ENCODE measurements at places on chromosomes 2 and 18.

- DNase-seq = no peak
These were observed 147.1 kb downstream of the PHLPP1 start for GRCh38 chr18:62862466-62862865.

DNA sequence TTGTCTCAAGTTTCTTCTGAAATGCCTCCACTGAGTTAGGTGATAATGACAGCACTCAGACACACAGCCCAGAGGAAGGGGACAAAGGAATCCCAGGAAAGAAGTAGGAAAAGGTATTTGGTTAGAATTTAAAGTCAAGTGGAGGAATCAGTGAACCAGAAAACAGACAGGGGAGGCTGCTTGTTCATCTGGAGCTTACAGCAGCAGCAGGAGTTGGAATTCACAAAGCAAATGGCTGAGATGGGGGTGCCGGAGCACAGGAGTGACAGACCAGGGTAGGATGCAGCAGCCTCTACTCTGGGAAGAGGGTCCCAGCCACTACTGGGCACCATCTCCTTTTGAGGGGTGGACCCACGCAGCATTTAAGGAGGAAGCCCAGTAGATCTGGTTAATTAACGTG is 104.8 kb downstream of the ST6GAL2 start:
- DNase-seq = peak; percentile 33

DNA sequence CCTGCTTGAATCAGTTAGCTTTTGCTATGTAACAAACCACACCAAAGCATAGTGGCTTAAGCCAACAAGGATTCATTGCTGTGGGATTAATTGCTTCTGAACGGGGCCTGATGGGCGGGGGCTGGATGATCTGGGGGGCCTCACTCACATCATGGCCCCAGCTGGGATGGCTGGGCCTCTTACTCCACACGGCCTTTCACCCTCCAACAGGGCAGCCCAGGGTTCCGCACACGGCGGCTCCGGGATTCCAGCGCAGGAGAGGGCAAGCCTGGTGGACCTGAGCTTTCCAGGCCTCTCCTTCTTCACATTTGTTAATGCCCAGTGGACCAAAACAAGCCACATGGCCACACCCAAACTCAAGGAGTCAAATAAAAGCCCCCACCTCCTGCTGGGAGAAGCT is 86.3 kb upstream of the PHLPP1 start:
- DNase-seq = no peak

- DNase-seq = peak; percentile 74
These were observed 29.5 kb downstream of the RAB31 start for GRCh38 chr18:9737472-9738121.

DNA sequence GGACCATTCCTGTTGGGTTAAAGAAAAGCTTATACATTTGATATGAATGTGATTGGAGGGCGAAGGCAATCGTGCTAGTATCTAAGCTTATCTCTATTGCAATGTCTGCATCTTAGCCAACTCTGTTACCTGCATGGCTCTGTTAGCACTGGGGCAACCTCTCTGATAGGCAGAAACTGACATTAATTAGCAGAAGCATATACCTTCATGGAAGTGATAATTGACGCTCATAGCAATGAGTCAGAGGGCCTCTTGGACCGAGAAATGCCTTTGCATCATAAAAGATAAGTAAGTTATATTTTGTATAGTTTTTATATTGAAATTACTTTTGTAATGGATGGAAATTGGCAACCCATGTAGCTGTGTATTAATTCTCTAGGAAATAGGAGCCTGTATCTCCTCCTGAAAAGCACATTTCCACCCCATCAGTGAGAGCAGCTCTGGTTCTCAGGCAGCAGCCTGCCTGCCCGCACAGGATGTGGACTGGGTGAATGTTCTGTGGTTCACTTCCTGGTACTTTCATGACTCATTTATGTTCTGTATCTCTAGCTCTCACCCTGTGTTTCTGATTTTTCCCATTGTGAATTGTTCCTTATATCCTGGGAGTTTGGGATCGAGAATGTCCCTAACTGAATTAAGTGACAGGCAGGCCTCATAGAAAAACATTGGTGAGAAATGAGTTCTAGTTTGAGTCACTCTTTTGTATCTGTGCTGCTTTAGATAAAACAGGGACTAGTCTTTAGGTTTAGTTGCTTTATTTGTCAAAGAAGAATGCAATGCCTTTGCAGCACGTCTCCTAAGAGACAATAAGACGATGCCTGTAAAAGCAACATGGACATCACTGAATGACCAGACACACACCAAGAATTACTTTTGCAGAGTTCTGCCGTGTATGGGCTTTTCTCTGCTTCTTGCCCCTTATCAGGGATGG is 344.9 kb downstream of the DCDC2C start:
- DNase-seq = no peak

DNA sequence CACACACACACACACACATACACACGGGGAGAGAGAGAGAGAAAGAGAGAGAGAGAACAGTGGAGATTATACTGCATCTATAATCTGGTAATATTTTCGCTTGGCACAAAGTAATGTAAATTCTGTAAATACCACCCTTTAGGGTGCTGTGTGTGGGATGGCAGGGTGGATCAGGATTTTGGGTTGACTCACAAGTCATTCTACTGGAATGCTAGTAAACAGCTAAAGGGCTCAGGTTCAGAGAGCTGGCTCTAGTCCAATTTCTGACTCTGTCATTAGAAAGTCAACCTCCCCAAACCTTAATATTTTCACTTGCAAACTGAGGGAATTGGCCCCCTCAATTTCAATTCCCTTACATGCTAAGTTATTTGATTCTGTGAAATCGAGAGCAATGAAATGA is 308.3 kb downstream of the TSN start:
- no peak for DNase-seq

- DNase-seq = no peak
These were observed 1072.6 kb upstream of the PIK3C3 start for GRCh38 chr18:40882468-40882867.

DNA sequence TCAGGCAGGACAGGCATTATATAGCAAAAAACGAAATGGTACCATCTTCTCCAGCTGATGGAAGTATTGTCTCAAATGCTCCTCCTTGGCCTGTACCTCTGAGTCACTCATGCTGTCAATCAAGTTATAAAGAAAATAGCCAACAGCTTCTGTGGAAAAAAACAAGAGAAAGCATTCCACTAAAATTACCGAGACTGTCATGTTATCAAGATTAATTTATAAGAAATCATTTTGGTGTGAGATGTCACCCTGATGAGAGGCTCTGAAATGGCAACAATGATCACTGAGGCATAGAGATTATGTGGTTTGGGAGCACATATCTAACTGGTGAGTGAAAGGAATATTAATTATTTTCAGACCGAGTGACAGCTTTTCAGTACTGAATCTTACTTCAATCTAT is 47.4 kb downstream of the LRPPRC start:
- no peak for DNase-seq

GRCh38 chr2:109216332-109216731 is 87.3 kb downstream of the SH3RF3 start:
- no peak for DNase-seq

- no peak for DNase-seq
These were observed 95.5 kb upstream of the ATP8B1 start for GRCh38 chr18:57898506-57899124.

DNA sequence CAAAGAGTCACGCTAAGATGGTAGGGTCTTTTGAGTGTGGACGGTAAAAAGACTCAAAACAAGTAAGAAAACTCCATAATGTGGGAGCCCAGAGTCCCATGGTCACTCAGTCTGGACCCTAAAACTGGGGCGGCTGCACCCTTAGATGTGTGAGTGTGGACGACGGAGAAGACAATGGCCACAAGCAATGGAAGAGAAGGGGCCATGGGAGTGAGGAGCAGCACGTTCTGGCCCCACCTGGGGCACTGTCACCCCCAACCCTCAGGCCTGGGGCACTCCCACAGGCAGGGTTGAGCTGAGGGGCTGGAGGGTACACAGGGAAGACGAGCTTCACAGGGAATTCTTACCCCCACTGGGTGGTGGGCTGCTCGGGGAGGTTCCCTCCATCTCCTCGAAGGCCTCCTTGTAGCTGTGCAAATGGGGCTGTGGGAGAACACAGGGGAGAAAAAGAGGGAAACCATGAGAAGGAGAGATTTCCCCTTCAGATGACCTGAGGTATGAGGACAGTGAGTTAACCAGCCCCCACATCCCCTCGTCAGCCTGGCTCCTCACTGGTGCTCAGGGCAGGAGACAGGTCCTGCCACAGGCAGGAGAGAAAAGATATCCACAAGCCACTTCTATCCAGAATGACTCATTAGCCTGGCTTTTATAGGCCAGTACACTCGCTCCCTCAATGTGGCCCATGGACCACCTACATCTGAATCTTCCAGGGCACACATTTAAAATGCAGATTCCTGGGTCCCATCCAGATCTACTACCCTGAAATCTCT is 167.9 kb downstream of the TNS1 start:
- DNase-seq = no peak

- DNase-seq = no peak
These were observed 129.9 kb downstream of the SOCS6 start for GRCh38 chr18:70418546-70419311.

- no peak for DNase-seq
These were observed 86.6 kb upstream of the CAVIN2 start for GRCh38 chr2:191933307-191934105.

DNA sequence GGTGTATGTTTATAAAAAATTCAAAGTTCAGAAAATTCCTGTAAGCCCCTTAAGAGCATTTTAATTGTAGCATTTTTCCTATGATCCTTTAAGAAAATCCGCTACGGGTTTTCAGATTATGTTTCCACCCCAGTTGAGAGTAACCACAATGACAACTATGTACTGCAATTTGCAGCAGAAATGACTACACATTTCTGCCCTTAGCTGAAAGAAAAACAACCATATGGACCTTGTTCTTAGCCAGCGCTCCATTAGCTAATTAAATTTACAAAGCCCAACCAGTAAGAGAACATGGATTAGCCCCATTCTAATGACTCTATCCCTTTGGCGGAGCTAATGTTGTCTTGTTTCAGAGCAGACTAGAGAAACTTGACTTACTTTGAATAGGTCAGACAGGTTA is 247.6 kb downstream of the SLC8A1 start:
- DNase-seq = no peak

GRCh38 chr2:107358362-107358761 is 468.3 kb upstream of the RGPD4 start:
- peak; percentile 21 for DNase-seq

- DNase-seq = no peak
These were observed 8.7 kb downstream of the CAPG start for GRCh38 chr2:85401464-85401805.

GRCh38 chr18:6797171-6797570 is 67.7 kb downstream of the ARHGAP28 start:
- DNase-seq = no peak

DNA sequence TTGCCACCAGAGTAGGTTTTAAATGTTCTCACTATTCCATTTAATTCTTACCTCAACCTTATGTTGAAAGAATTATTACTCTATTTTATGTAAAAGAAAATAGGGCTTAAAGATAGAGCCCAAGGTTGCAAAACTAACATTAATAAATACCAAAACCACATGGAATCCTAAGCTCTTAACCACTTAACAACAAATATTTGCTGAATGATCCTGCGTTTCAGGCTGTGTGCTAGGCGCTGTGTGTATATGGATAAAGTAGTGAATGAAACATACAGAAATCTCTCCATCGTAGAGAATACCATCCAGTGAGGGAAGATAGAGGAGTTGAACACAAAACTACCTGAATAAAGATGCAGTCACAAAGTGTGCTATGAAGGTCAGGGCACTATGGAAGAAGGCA is 485.1 kb downstream of the THSD7B start:
- DNase-seq = no peak

- DNase-seq = no peak
These were observed 31.9 kb downstream of the ASB1 start for GRCh38 chr2:238458651-238459050.

- DNase-seq = no peak
These were observed 30.6 kb downstream of the HNRNPLL start for GRCh38 chr2:38572167-38572566.

DNA sequence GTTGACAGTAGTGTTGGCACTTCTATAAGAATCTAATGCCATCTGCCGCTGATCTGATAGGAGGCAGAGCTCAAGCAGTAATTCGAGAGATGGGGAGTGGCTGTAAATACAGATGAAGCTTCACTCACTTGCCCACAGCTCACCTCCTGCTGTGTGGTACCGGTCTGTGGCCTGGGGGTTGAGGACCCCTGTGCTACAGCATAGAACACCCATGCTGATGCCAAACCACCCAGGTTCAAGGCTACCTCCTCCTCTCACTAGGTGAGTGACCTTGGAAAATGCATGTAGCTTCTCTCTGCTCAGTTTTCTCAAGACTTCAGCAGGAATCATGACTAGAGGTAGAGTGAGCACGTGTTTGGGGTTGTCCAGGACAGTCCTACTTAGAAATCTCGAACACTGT is 263.4 kb downstream of the SH3BP4 start:
- no peak for DNase-seq

- DNase-seq = no peak
These were observed 264.2 kb downstream of the RPRM start for GRCh38 chr2:153214337-153214736.

DNA sequence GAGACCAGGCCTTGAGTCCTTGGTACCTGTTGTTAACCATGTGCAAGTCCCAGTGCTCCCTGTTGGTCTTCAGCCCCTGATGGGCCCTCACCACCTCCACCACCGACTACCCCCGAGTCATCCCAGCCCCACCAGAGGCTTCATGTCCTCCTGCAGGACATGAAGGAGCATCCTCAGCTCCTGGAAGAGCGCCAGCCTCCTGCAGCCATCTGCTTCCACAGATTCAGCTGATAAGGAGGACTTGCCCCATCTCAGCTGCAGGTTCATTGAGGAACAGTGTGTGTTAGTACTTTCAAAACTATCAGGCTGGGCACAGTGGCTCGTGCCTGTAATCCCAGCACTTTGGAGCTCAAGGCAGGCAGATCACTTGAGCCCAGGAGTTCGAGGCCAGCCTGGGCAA is 151.9 kb downstream of the ATP9B start:
- DNase-seq = no peak

- peak; percentile 47 for DNase-seq
These were observed 411.7 kb downstream of the DSEL start for GRCh38 chr18:67104700-67105284.

DNA sequence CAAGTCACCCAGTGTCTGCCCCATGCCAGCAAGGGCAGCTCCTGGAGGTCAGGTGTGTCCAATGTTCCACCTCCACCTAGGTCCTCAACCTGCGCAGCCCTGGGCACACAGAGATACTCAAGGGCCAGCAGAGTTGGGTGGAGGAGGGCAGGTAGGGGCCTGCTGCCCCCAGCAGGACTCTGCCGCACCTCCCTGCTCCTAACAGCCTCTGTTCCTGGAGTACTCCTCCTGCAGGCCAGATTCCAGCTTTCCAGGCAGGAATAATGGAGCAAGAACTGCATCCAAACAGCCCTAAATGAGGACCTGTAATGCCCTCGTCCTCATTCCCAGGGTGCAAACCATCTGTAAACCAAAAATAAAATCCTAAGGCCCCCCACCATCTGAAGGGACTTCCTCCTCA is 44.4 kb upstream of the ACAA2 start:
- no peak for DNase-seq

DNA sequence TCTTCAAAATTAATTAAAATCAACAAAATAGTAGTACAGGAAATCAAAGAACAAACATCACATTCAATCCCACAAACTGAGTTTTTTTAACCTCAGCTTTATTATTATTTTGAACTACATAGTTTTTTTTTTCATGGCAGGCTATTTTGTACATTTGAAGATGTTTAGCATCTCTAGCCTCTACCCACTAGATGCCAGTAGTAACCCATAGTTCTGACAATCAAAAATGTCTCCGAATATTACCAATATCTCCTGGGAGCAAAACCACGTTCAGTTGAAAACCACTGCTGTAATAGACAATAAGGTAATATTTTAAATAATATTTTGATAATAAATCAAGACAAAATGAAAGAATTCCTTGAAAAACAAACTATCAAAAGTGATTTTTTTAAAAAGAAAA is 702.6 kb upstream of the LRRTM1 start:
- DNase-seq = no peak

- DNase-seq = no peak
These were observed 529.7 kb upstream of the CDH7 start for GRCh38 chr18:65221115-65221514.
